ENCODE measurements at places on chromosomes 13 and 19. TPM values are rescaled to one million over a fixed set of nuclear protein-coding genes. Genes with fewer than 3 reads are reported as not detected.
A peak's percentile ranks its signal among the peaks of the same experiment; 100 is the strongest.

GRCh38 chr13:112951674-112952371, 17.2 kb upstream of the MCF2L start:
- H3K4me3 ChIP-seq: no peak overlapping the region
- peaks cover 33% of the 10 kb centered on the region for H3K27me3 ChIP-seq
- H3K27ac ChIP-seq: no peak overlapping the region

DNA sequence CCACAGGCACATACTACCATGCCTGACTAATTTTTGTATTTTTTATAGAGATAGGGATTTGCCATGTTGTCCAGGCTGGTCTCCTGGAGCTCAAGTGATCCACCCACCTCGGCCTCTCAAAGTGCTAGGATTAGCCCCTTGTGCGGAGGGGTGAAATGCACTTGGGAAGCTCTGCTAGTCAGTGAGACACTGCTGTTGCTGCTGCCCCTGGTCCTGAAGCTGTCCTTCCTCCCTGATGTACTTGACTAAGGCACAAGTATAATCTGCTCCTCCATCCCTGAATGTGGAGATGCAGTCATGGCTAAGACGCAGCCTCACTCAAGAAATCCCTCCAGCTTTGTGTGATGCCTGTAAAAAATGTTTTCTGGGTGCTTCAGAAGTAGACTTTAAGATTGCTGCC, 124.5 kb downstream of the KCTD15 start:
- peaks cover 1% of the 10 kb centered on the region for H3K27me3 ChIP-seq
- no peak overlapping the region for H3K4me3 ChIP-seq
- H3K36me3 ChIP-seq: no peaks in the 10 kb centered on the region

DNA sequence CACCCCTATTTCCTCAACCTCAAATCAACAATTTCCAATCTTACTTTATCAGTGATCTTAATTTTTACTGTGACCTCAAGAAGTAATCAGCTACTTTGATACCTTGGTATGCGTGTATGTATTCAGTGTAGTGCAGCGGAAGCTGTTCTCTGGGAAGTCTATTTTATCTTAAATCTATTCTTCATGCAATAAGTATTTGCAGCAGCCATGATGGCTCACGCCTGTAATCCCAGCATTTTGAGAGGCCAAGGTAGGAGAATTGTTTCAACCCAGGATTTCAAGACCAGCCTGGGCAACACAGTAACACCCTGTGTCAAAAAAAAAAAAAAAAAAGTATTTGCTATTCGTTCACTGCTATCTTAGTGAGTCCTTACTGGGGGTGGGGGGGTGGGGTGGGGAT, 6.5 kb downstream of the SLC25A30 start:
- DNase-seq: no peak
- no peaks in the 10 kb centered on the region for H3K27me3 ChIP-seq
- no peak overlapping the region for H3K4me3 ChIP-seq
- peaks cover 36% of the 10 kb centered on the region for H3K4me1 ChIP-seq

DOCK9 gene
- 45.4 TPM for total RNA-seq

GRCh38 chr13:65605396-65605795, 1624.7 kb downstream of the PCDH9 start:
- no peak overlapping the region for H3K27ac ChIP-seq
- no peak for DNase-seq
- H3K27me3 ChIP-seq: no peaks in the 10 kb centered on the region

DNA sequence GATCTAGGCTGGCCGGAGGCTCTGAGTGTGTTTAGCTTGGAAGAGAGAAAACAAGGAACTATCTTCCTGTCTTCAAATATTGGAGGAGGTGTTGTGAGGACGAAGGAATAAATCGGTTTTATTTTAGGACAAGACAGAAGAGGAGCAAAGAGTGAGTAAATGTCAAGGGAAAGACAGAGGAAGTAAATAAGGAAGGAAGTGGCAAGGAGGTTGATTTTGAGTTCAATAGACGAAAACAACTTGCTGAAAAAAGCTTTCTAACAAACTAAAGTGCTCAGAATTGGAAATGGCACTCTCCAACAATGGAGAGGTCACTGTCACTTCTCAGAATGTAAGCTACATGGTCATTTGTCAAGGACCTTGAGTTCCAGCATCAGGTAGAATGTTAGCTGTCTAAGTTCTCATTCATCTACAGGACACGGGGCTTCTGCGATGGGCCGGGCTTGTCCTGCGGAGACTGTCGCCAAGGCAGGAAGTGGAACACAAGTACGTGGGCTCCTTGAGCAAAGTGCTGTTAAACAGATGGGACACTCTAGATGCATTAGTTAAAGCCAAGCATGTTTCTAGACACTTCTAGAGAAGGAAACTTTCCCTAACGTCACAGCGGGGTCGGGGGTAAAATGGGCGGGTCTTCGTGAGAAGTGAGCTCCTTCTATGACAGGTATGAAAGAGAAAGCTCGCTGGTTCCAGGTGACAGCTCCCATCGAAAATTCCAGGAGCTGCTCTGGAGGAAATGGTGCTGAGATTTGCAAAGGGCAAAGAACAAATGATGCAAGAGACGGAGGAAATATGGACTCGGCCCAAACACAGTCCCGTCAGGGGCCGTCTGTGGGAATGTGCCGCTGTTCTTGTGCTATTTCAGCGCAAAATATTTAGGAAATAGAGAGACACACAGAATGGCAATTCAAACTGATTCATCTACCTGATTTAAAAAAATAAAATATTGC, 103.9 kb upstream of the UBL3 start:
- H3K27ac ChIP-seq: no peak overlapping the region
- peaks cover 28% of the 10 kb centered on the region for H3K27me3 ChIP-seq
- peaks cover 12% of the 10 kb centered on the region for H3K4me1 ChIP-seq
- no peak overlapping the region for H3K4me3 ChIP-seq
- no peak for DNase-seq
- no peaks in the 10 kb centered on the region for H3K36me3 ChIP-seq

- H3K4me1 ChIP-seq: no peaks in the 10 kb centered on the region
- no peak overlapping the region for H3K4me3 ChIP-seq
- DNase-seq: peak; percentile 68
- H3K27ac ChIP-seq: no peak overlapping the region
- peaks cover 24% of the 10 kb centered on the region for H3K36me3 ChIP-seq
These were observed 19.6 kb downstream of the C13orf46 start for GRCh38 chr13:113954046-113954835.

- no peak for DNase-seq
- H3K36me3 ChIP-seq: no peaks in the 10 kb centered on the region
- H3K4me3 ChIP-seq: peak overlapping the region; percentile 56
- peaks cover 19% of the 10 kb centered on the region for H3K4me1 ChIP-seq
- H3K27ac ChIP-seq: peak overlapping the region; percentile 68
These were observed 190.9 kb upstream of the KLF12 start for GRCh38 chr13:74325106-74325505.

ZNF177 gene
- total RNA-seq: 4.4 TPM

DNA sequence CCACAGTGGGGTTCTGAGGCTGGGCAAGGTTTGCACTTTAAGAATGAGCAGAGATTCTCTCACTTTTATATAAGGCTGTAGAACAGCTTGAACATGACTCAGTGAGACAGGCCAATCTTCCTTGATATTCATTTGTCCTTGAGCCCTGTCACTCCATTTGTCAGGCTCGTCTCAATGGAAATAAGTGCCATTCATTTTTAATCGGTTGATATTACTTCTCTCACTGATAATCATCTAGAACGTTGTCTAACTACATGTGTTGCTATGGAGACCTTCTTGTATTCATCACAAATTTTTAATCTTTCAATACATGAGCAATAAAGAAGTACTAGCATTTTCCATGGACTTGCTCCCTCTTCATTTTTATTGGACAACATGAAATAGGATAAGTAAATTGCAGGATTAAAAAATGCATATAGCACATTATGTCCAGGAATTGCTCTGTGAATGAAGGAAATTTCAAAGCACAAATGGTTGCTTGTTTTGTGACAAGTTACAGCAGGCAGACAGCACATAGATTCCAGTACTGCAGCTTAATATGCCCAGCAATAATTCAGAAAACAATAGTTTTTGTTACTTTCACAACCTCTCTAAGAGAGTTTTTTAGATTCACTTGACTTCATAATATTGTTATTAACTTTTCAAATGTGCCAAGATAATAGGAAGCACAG, 1178.4 kb upstream of the ATXN8OS start:
- DNase-seq: no peak
- no peaks in the 10 kb centered on the region for H3K4me1 ChIP-seq
- H3K36me3 ChIP-seq: no peaks in the 10 kb centered on the region
- H3K27ac ChIP-seq: no peak overlapping the region
- H3K27me3 ChIP-seq: no peaks in the 10 kb centered on the region

NMRK2 gene
- total RNA-seq: not detected

DNA sequence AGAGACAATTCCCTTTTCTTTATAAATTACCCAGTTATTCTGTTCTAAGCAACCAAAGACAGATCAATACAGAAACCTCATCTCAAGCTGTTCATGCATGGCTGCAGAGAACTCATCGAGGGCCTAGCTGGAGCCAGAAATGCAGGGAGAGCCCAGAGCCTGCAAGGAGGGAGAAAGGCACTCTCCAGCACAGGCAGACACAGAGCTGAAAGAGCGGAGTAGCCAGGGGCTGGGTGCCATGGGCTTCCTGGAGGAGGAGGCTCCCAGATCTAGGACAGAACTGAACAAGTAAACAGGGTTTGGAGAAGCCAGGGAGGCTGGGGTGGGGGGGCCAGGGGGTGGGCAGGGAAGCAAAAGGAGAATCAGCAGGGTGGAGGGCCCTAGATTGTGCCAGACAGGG, 144.2 kb upstream of the ZNF507 start:
- no peak for DNase-seq
- H3K4me3 ChIP-seq: no peak overlapping the region
- no peaks in the 10 kb centered on the region for H3K4me1 ChIP-seq
- H3K27me3 ChIP-seq: no peaks in the 10 kb centered on the region
- no peaks in the 10 kb centered on the region for H3K36me3 ChIP-seq

- no peak for DNase-seq
- H3K4me3 ChIP-seq: no peak overlapping the region
These were observed 586.8 kb upstream of the MIR17HG start for GRCh38 chr13:90760639-90761038.

DNA sequence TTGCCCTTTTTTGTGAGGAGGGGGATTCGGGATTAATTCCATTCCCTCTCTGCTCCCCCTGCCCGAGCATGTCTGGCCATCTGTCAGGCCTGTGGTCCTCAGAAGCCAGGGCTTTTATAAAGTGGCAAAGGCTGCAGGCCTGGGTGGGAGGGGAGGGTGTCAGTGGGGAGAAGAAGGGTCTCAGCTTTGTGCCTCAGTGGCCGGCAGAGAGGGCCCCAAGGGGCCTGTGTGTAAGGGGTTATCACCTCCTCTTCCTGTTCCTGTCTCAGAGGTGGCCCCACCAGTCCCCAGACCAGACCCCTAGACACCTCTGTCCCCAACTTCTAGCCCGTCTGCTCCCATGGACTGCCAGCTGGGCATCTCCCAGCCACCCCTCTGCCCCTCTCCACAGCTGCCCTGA, 3.4 kb upstream of the NUMBL start:
- no peaks in the 10 kb centered on the region for H3K27me3 ChIP-seq
- H3K4me1 ChIP-seq: peaks cover 9% of the 10 kb centered on the region
- no peak for DNase-seq
- H3K4me3 ChIP-seq: no peak overlapping the region
- H3K27ac ChIP-seq: no peak overlapping the region
- H3K36me3 ChIP-seq: no peaks in the 10 kb centered on the region

DNA sequence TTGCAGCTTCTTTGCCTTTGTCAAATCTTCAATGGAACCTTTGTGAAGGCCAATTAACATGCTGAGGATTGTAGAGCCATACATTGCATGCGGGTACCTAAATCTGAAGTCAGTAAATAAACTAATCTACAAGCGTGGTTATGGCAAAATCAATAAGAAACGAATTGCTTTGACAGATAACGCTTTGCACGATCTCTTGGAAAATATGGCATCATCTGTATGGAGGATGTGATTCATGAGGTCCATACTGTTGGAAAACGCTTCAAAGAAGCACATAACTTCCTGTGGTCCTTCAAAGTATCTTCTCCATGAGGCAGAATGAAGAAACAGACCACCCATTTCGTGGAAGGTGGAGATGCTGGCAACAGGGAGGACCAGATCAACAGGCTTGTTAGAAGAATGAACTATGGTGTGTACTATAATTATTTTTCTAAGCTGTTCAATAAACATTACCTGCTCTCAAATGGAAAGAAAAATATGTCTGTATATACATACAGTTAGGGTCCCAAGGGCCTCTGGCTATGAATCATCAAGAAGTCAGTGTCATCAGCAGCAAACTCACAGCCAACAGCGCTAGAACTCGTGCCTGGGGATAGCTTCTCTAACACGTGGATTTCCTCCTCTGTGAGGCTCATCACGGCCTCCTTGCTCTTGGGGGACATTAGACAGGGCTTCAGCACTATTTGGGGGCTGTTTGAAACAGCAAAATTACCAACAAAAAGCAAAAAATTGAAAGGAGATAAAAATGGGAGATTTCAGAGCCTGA, 2.9 kb upstream of the CD70 start:
- no peak overlapping the region for H3K27ac ChIP-seq
- no peak for DNase-seq
- H3K4me3 ChIP-seq: no peak overlapping the region
- H3K4me1 ChIP-seq: peaks cover 27% of the 10 kb centered on the region

- H3K4me3 ChIP-seq: no peak overlapping the region
- no peaks in the 10 kb centered on the region for H3K36me3 ChIP-seq
- H3K4me1 ChIP-seq: peaks cover 2% of the 10 kb centered on the region
- no peaks in the 10 kb centered on the region for H3K27me3 ChIP-seq
- no peak for DNase-seq
These were observed 6.9 kb downstream of the CHAF1A start for GRCh38 chr19:4409123-4409933.

TUBA3C gene
- total RNA-seq: not detected

ZNF625 gene
- total RNA-seq: 11.5 TPM

DNA sequence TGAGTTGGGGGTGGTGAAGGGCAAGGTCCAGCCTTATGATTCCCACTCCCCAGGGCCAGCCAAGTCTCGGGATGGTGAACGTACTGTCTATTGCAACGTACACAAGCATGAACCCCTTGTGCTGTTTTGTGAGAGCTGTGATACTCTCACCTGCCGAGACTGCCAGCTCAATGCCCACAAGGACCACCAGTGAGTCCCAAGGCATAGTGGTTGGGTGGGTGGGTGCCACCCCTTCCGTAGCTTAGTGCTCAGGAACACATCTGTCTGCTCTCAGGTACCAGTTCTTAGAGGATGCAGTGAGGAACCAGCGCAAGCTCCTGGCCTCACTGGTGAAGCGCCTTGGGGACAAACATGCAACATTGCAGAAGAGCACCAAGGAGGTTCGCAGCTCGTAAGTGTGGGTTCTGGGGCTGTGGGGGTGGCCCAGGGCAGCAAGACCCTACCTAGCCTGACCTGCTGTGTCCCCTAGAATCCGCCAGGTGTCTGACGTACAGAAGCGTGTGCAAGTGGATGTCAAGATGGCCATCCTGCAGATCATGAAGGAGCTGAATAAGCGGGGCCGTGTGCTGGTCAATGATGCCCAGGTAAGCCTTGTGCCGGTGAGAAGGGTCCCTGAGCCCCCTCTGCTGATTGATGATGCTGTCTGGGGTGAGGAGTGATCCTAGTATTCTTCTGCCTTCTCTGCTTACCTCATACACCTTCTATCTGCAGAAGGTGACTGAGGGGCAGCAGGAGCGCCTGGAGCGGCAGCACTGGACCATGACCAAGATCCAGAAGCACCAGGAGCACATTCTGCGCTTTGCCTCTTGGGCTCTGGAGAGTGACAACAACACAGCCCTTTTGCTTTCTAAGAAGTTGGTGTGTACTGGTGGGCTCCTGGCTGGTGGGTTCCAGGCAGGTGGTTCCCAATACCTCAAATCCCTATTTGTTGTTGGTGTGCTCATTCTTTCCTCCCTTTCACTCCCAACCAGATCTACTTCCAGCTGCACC, 3.8 kb downstream of the TRIM28 start:
- peaks cover 2% of the 10 kb centered on the region for H3K27me3 ChIP-seq
- H3K4me1 ChIP-seq: peaks cover 26% of the 10 kb centered on the region
- peaks cover 31% of the 10 kb centered on the region for H3K36me3 ChIP-seq
- H3K4me3 ChIP-seq: no peak overlapping the region

ZNF772 gene
- total RNA-seq: 7.0 TPM

All from chondrocyte (in vitro differentiated cells).